ENCODE measurements at places on chromosomes 7 and 10.

GRCh38 chr10:89120931-89121763, 86.0 kb downstream of the CH25H start:
- no peak for DNase-seq

DNA sequence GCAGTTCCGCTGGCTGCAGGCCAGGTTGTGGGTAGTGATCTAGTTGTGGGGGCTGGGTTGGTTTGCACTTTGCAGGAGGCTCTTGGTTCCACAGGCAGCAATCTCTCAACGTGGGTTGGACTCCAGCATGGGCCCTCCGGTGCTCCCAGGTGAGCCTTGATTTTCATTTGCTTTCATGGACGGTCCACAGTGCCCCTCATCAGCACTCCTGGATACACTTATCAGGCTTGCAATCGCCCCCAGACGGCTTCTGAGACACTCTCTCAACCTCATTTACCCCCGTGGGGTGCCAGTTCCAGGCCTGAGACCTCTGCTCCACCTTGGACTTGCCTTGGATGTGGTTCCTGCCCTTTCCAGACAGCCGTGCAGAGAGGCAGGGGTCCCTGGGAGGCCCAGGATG, 31.3 kb upstream of the ZNF273 start:
- no peak for DNase-seq

GRCh38 chr7:10723832-10724231, 249.8 kb upstream of the PHF14 start:
- no peak for DNase-seq

GRCh38 chr10:105650306-105650705, 1009.2 kb downstream of the SORCS3 start:
- DNase-seq: no peak

DNA sequence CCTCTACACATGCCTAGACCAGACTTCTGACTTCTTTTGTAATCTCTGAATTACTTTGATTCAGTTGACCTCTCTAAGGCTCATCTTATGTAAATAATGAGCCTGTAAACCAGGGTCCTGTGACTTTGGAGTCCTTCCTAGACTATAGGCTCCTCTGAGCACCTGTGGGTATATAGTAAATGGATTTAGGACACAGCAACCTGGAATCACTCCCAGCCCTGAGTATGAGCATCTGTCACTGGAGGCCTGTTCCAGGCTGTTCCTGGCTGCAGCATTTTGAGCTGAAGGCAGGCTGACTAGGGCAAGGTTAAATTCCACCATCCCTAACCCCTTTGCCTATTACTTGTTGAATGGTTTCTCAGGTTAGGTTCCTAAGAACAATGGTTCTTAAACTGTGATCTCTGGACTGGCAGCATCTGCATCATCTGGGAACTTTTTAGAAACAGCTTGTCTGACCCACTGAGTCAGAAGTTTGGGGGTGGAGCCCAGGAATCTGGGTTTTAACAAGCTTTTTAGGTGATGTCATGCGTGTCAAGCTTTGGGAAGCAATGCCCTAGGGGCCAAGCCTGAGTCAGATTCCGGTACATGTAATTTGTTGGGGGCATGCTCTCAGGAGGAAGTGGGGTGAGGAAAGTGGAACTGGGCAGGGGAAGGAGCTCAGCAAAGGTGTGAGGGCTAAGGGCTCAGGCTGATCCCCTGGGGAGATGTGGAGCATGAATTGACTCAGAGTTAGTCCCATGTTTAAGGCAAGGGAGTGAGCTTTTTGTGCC, 28.2 kb downstream of the MINDY4 start:
- DNase-seq: no peak

DNA sequence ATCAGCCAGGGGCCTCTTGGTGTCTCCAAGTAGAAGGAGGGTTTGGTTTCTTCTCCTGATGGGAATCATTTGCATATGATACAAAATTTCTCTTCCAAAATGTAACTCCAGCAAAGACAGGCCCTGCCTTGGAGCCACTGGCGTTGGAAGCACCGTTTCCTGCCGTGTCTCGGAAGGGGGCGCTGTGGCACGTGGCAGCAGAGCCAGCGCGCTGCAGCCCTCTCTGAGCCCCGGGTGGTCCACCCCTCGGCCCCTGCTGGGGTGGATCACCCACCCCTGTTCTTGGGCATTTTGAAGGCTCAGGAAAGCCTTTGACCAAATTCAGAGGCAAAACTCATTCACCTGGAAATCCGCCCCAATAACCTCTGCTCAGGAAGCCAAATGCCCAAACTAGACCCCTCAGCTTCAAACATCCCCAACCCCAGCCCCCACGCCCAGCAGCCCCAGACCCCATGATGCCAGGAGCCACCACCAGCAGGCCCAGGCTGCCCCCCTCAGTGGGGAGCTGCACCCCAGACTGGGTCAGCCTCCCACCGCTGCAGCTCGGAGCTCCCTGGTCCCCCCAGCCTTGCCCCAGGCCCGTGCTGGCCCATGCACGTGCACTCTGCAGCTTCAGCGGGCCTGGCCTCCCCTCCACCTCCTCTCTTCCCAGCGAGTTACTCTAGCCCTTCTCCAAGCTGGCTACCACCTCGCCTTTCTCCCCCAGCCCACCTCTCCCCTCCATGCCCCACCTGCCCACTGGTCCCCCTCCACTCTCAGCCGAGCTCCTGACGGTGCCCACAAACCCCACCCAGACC, 29.5 kb upstream of the ELFN1 start:
- DNase-seq: no peak

- DNase-seq: no peak
Measured at GRCh38 chr7:849145-849544, 16.9 kb downstream of the SUN1 start.

GRCh38 chr10:110226543-110226925, 19.1 kb downstream of the MXI1 start:
- DNase-seq: peak; percentile 76

GRCh38 chr7:76009672-76010600, 15.5 kb upstream of the TMEM120A start:
- DNase-seq: no peak

- DNase-seq: no peak
Measured at GRCh38 chr7:47627580-47628283, 45.8 kb upstream of the TNS3 start.
